Hepatic stellate cell (primary cell): ENCODE measurements at places on chromosomes 16 and 17.
A peak's percentile ranks its signal among the peaks of the same experiment; 100 is the strongest.

DNA sequence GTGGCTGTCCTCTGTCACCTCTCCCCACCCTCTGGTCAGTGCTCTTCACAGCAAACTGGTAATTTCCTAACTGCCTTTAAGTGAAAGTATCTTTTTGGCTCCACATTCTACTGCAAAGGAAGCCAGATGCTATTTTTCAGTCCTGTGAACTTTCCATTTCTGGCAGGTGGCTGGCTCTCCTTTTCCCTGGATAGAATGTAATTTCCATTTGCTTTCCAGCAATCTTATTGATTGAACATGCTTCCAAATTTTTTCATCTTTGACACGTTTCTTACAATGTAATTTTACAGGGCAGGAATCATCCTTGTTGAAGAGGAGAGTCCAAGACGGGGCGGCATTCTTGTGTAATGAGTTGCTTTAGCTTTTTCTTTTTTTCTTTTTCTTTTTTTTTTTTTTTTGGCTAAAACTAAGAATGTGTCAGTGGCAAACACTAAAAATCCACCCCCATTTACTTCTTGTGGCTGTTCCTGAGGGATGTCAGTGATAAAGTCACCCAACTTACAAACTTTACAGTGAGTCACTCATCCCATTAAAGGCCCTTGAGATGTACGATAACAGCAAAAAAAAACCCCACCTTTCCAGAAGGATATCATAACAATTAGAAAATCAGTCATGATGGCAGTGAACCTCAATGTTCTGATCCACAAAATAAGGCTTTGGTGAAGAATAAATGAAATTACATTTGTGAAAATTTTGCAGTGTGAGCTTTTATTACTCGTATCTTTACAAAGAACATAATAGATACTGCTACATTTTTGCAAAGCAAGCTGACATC, 29.4 kb upstream of the PRKCA start:
- peak; percentile 71 for DNase-seq

DNA sequence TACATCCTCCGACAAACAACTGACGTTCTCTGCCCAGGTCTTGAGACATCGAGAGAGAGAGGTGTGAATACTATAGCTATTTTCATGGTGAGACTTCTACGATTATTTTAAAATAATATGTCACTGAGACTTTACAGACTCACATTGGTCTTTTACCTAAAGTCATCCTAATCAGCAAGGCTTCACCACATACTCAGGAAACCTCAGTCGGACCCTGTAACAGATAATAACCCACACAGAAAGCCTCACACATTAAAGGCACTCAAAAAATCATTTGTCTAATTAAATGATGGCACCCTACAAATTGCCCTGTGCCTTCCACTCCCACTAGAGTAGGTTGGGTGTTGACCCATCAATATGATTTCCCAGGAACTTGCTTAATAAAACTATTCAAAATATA, 19.8 kb upstream of the SLC39A11 start:
- no peak for DNase-seq

- DNase-seq, result no peak
Observed at GRCh38 chr17:42284024-42284369, 4.3 kb upstream of the STAT5A start.

DNA sequence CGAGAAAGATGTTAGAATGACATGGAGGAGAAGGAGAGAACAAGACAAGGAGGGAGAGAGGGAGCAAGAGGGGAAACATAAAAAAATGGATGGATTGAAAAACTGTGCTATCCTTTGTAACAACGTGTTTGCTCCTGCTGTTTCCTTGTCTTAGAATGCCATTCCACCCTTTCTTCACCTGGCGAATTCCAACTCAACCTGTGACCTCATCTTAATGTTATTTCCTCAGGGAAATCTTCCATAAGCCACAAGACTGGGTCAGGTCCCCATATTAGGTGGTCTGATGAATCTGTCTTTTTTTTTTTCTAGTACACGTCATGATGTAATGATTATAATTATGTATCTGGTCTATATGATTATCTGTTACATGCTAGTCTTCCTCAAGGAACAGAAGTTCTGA, 195.0 kb upstream of the MAF start:
- no peak for DNase-seq
